ENCODE measurements at places on chromosomes 16 and 17.

GRCh38 chr16:821751-822150, 21.2 kb upstream of the GNG13 start:
- no peak for DNase-seq

DNA sequence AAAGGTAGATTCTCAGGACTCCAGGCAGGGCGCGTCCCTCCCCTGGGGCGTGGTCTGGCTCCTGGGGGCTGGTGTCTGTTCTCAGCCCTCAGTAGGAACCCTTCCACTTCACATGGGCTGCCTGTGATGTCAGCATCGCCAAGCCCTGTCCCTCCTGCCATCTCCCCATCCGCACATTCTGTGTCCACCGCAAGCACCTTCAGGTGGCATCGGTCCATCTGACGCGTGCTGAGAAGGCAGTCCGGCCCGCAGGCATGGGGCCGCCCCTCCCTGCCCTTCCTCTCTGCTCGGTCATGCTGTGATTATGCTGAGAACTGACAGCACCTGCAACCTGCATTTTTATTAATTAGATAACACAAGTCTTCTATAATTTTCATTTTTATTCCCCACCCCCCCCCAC, 12.7 kb upstream of the DNAH17 start:
- no peak for DNase-seq

DNA sequence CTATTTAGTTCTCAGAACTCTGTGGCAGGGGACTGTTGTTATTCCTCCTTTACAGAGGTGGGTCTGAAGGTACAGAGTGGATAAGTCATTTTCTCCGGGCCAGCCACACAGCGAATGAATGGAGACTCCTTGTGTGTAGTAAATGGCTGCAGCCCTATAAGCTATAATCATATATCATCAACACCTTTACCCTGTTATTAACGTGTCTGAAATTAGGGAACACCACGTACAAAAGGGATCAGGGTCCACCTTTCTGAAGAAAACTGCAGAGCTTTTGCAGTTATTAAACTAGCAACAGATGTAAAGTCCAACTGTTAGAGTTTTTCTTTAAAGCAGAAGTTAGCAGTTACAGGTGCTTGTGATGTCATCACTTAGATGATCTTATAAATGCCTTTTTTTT, 696.7 kb downstream of the MAF start:
- no peak for DNase-seq

GRCh38 chr17:28887871-28888471, 9.6 kb downstream of the FLOT2 start:
- DNase-seq, result no peak

- no peak for DNase-seq
Observed at GRCh38 chr16:726438-727290, at the start of the genes CCDC78 and HAGHL. TSS of gene CCDC78 (minus strand) at chr16:726443. CDS start at chr16:726367, 76 bp downstream. TSS of gene HAGHL (plus strand) at chr16:727106. CDS start at chr16:727510, 404 bp downstream.

DNA sequence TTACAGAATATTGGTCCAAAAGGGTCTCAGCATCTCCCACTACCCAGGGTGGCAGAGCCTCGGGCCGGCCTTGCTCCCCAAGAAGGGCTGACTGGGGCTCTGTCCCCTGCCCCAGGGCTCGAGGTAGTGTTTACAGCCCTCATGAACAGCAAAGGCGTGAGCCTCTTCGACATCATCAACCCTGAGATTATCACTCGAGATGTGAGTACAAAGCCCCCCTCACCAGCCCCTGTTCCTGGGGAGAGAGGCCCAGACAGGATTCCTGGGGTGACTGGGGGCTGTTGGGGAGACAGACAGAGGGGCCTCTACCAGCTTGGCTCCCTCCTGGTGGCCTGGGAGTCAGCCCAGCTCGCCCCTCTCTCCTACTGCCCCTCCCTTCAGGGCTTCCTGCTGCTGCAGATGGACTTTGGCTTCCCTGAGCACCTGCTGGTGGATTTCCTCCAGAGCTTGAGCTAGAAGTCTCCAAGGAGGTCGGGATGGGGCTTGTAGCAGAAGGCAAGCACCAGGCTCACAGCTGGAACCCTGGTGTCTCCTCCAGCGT, 6.1 kb upstream of the NLRC5 start:
- no peak for DNase-seq

GRCh38 chr16:68994324-68994723, 111.1 kb upstream of the HAS3 start:
- DNase-seq, result no peak

- DNase-seq, result peak; percentile 38
Observed at GRCh38 chr17:29111816-29112499, 68.2 kb downstream of the MYO18A start.

- DNase-seq, result no peak
Observed at GRCh38 chr17:62705156-62705777, 77.8 kb downstream of the MRC2 start.

- DNase-seq, result peak; percentile 30
Observed at GRCh38 chr17:79777120-79777893, 641 bp upstream of the CBX2 start.

- DNase-seq, result no peak
Observed at GRCh38 chr17:45241328-45242028, 19.8 kb downstream of the FMNL1 start.

- no peak for DNase-seq
Observed at GRCh38 chr16:17657045-17657444, 186.3 kb upstream of the XYLT1 start.
